Activated T-helper 9 cell treated with anti-CD3 and anti-CD28 coated beads, Interleukin-2, amount 50 U/mL, for 16 hours (primary cell): ENCODE measurements at places on chromosomes 5 and 9.
A peak's percentile ranks its signal among the peaks of the same experiment; 100 is the strongest.

GRCh38 chr5:10339058-10339811 lies 14.3 kb upstream of the MARCHF6 start:
- DNase-seq, result no peak

DNA sequence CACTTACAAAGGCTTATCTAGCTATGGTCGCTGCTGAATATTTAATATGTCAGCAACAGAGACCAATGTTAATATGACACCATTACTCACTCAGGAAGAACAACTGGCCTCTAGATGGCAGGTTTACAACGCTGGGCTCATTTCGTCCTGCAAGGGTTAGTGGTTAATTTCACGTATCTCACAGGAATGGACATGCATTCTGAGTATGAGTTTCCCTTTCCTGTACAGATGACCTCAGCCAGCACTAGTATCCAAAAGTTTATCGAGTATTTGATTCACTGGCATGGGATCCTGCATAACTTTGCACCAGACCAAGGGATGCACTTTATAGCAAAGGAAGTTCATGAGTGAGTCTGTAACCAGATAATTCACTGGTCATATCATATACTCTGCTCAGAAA lies 8.7 kb upstream of the TRPC7 start:
- DNase-seq, result no peak

DNA sequence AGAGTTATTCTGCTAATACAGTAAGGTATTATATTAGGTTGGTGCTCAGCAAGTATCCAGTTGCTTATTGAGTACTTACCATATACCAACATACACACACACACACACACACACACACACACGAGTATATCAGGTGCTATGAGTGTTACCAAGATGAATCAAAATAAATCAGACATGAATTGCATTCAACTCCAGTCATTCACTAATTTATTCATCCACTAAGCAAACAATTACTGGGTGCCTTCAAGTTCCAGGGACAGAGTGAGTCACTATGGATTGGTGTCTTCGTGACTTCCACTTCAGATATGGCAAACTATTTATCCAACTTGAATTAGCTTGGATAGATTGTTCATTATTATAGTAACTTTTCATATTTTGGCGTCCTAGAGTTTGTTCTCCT lies 140.7 kb upstream of the SLC44A1 start:
- no peak for DNase-seq

- DNase-seq, result no peak
Measured at GRCh38 chr5:144377207-144377606, 206.5 kb downstream of the KCTD16 start.

DNA sequence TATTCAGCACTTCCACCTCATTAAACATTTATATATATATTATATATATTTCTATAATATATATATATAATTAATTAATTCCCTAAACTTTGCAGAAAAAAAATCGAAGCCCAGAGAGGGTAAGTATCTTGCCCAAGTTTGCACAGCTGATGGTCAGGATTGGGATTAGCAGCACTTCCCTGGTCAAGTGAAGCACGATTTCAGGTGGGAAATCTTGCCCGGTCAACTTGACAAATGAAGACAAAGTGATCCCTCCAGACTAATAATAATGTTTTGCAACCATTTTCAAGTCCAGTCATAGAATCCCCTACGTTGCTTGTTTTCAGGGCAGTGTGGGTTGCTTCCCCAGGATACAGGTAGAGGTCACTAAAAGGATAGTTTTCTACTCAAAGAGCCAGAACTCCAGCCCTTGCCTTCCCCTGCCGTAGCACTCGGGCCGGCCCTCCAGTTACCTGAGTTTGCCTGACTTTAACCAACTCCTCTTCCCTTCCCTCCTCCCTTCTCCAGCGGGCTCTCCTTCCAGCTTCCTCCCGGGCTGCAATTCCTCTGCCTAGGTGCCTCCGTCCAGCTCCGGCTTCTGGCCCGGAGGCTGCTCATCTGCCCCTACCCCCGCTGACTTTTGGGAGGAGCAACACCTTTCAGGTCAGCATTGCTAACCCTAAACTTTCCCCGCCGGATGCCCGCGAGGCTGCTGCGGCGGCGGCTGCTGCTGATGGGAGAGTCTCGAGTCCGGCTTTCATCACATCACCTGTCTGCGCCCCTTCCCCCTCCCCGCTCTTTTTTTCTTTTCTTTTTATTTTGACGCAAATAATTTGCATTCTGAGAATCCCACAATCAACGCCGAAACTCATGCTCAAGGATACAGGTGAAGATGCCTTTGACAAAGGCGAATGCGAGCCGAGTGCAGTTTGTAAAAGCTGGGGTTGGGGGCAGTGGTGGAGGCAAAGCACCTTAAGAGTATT lies 930 bp downstream of the PRLR start:
- no peak for DNase-seq

GRCh38 chr5:114101153-114101552 lies 260.7 kb upstream of the KCNN2 start:
- no peak for DNase-seq

DNA sequence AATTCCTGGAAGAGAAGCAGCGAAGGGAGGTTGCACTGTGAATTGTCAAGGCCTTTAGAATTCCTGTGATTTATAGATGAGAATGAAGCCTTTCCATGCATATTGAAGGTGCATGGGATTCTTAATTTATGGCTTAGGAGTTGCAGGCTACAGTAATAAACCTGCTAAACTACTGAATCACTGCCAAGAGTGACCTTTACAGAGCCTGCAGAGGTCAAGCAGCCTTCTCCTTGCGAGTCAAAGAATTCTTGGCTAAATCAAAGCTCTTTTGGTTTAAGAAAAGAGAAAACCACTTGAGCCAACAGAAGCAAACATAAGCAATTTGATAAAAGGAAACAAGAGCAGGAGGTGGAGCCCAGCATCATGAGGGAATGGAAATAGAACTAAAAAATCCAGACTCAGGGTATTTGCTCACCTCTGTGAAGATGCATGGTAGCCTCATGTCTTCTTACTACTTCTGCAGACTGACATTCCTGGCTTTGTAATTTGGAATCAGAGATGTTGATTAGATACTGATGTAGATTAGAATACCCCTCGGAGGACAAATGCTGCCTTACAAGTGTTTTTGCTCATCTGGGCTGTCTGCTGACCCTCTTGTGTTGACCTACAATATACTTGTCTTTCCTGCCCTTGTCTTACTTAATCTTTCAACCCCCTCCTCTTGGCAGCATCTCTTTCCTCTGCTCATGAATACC lies 90.3 kb upstream of the IFNK start:
- DNase-seq, result no peak

DNA sequence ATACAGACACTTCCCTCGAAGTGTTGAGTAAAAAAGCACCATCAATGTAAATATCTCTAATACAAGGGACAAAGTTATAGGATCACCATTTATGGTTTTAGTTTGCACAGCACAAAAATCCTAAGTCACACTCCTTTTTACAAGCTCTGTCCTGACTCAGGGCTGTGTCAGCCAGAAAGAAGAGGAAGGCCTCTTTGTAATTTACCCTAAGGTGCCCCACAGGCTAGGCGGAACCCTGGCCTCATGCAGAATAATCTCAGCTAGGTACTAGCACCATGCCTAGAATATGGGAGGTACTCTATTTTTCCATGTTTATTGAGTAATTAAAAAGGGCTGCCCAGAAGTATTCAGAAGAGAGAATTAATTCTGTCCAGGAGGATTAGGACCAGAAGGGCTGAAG lies 36.9 kb downstream of the HAVCR1 start:
- DNase-seq, result no peak

DNA sequence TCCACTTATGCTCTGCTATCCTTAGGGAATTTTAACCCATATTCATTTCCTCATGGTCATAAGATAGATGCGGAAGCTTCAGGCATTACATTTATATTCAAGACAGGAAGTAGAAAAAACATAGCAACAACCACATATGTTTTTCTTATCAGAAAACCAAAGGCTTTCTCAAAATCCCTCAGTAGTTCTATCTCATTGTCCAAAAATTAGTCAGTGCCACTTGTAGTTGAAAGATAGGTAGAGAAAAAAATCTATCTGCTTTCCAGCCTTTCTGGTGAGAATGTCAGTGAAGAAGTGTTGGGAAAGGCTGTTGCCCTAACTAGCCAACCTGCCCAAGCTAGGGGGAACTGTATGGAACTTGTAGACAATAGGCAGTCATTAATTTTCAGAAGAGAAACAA lies 23.5 kb upstream of the MOCS2 start:
- DNase-seq, result no peak

DNA sequence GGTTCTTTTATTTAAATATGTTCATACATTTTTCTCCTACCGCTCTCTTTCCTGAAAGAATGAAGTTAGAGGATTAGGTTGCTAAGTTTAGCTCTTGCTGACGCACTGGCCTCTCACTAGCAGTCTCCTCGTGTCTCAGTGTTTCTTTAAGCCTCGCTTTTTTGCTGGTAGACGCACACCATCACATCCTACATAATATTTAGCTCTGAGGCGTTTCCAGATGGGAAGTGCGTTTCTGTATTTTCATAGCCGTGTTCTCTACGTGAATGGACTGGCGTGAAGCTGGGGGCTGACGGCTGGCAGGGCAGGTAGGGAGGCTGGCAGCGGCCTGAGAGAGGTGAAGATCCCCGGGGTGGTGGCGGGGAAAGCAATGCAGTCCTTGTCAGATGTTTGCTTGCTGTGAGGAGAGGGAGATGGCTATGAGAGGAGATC lies 79.2 kb upstream of the SPRY4 start:
- DNase-seq, result no peak

GRCh38 chr9:6566409-6567139 lies 79.0 kb downstream of the GLDC start:
- DNase-seq, result peak; percentile 40

- no peak for DNase-seq
Measured at GRCh38 chr9:130542457-130543228, 36.7 kb upstream of the FUBP3 start.

GRCh38 chr5:110865400-110866094 lies 126.7 kb downstream of the SLC25A46 start:
- DNase-seq, result no peak

- DNase-seq, result no peak
Measured at GRCh38 chr9:129617167-129617566, 3.7 kb downstream of the C9orf50 start.

DNA sequence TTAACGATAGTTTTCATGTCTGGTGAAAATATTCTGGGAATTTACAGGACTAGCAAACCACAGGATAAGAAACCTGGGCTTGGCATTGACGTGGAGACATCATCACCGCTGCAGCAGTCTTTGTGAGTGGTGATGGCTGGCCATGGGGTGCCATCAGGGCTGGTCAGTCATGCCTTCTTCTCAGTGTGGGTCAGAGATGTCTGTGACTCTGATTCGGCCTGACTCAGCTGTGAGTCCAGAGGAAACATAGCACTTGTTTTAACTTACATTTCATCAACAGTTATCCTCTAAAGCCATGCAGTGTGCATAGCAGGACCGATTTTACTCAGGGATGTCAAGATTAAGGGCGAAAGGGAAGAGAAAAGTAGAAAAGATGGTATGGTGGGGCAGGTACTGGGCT lies 33.2 kb upstream of the CYFIP2 start:
- no peak for DNase-seq

GRCh38 chr9:89467278-89467625 lies 30.7 kb downstream of the SEMA4D start:
- no peak for DNase-seq

DNA sequence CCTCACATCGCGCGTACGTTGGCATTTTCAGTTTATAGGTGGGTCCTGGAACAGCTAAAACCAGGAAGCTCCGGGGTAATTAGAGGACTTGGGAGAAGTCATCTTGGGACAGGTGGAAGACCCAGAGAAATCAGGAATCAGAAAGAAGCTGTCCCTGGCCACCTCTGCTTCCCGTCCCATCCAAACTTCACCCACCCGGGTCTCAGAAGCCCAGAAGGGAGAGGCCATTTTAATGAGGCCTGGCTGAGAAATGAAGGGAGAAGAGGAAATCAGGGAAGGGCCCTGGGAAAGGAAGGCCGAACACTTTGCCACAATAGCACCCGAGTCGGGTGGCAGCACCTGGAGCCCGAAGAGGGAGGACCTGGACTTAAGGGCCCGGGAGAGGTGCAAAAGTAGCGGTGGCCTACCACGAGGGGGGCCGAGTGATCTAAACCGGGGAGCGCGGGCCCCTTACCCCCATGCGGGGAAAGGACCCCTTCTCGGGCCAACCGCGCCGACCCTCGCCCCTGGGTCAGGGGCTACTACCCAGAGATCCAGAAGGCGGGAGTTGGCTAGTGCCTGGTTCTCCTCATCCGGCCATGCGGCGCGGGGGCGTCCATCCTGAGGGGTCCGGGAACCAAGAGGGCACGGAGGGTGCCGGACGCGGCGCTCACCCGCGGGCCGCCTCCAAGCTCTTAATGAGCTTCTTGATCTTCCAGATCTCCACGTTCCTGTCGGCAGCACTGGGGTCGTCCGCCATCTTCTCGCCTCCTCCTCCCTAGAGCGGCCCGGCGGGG lies 668 bp downstream of the ETF1 start:
- DNase-seq, result peak; percentile 16

- DNase-seq, result no peak
Measured at GRCh38 chr5:19626211-19626610, 361.8 kb downstream of the CDH18 start.

DNA sequence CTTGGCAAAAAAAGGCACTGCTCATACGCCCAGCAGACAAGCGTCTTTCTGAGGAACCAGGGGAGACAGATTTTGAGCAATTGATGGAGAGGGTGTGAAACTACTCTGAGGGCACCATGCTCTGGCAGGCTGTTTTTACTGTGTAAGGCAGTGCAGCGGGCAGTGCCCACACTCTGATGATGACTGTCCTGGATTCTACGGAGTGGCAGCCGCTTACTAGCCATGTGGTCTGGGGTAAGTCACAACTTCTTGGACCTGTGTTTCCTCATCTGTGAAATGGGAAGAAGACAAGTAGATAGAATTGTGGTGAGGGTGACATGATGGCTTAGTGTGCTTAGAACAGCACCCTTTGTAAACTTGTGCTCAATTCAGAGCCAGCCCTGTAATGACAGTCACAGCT lies 38.8 kb downstream of the FABP6 start:
- no peak for DNase-seq

DNA sequence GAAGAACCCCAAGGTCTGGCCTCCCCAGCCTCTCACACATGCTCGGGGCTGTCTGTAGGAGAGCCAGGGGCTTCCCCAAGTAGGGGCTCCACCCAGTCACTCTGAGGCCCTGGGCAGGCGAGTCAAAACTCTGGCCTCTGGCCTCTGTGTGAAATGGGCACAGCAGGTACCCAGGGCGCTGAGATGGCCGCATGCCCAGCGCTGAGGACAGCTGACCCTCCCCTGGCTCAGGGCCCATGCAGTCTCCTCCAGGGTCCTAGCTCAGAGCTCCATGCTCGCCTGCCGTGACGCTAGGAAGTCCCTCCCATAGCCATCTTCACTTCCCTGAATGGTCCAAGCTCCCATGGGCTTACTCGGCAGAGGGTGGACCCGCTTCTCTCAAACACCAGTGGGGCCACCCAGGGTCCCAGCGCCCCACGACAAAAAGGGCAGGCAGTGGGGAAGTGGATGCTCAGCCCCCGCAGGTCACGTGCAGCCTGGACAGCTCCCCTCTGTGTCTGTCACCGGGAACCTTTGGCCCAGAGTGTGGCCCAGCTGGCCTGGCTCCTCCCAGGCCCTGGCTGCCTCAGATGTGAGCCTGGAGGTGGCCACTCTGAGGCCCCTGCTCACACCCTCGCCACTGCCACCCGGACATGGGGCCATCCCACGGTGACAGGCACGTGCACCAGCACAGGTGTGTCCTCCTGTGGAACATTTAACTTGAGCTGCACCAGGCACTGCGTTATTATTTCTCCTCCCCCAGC lies 12.2 kb upstream of the VAV2 start:
- DNase-seq, result no peak

GRCh38 chr9:34072868-34073590 lies 24.3 kb upstream of the UBAP2 start:
- no peak for DNase-seq
